Stimulated activated CD8-positive, alpha-beta memory T cell treated with anti-CD3 and anti-CD28 coated beads, Interleukin-7, amount 100 ng/mL, for 24 hours (primary cell): ENCODE measurements at places on chromosomes 2 and 18.

GRCh38 chr18:75122334-75122958, 86.5 kb downstream of the PTGR3 start:
- no peak for DNase-seq

GRCh38 chr18:25097569-25098056, 254.4 kb downstream of the ZNF521 start:
- DNase-seq: no peak

GRCh38 chr2:231068525-231069222, 12.0 kb downstream of the PSMD1 start:
- DNase-seq: no peak

GRCh38 chr2:142100139-142100873, 30.5 kb downstream of the LRP1B start:
- DNase-seq: no peak

- DNase-seq: no peak
Observed at GRCh38 chr2:105175231-105175630, 66.3 kb upstream of the GPR45 start.

DNA sequence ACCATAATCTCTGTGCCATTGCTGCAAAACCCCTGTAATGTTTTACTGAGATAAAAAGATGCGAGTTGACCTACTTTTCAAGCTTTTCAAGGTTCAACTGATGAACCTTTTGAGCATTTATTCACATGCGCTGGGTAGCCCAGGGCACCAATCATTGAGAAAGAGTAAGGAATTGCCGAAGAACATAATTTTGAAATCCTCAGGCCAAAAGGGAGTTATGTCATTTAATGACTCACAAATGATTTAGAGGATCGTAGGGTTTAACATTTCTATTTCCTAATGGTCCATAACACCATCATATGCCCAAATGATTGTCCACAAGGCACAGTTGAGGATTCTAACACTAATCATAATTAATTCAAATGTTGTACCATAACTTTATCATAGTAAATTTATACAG, 20.2 kb upstream of the DLX1 start:
- DNase-seq: no peak

GRCh38 chr2:204024906-204025475, 88.4 kb downstream of the ICOS start:
- no peak for DNase-seq

GRCh38 chr2:144248350-144249034, 271.4 kb downstream of the ZEB2 start:
- DNase-seq: no peak

DNA sequence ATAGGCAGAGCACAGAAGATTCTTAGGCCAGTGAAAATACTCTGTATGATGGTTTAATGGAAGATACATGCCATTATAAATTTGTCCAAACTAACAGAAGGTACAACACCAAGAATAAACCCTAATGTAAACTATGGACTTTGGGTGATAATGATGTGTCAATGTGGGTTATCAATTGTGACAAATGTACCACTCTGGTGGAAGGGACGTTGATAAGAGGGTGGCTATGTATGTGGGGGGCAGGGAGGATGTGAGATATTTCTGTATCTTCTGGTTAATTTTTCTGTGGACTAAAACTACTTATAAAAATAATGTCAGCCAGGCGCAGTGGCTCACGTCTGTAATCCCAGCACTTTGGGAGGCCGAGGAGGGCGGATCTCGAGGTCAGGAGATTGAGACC, 86.2 kb downstream of the HNRNPLL start:
- DNase-seq: no peak

DNA sequence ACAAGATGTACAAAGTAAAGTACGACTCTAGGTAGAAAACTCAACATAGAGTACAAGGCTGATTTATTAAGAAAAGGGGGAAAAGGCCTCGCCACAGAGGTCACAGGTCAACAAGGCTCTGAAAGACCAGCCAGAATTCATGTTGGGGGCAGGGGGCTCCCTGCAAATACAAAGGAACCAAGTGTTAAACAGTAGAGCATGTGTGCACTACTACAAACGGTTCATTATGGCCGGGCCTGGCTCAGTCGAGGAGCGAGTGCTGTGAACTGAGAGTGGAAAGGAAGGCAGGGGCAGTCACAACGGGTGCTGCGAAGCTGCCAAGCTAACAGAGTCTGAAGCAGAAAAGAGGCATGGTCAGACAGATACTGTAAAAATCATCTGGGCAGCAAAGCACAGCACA, 77.1 kb downstream of the MBOAT2 start:
- DNase-seq: no peak
